ENCODE measurements at places on chromosomes 2 and 18.

- no peak for DNase-seq
Measured at GRCh38 chr2:75396314-75396713, 164.4 kb downstream of the EVA1A start.

DNA sequence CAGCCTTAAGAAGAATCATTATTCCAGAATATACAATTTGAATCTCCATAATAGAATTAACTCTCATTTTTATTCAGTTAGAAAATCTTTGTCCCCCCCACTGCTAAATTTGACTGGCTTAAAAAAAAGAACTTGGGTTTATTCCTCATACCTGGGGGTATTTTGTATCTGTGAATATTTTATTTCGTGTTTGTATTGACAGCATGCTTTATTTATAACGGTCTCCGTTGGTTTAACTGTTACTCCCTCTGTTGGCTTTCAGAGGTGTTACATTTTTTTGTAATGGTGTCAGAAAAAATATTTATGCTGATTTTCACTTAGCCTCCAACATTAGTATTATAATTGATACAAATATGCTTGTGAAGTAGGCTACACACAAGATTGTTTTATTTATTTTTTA is 109.1 kb downstream of the HAUS1 start:
- no peak for DNase-seq

DNA sequence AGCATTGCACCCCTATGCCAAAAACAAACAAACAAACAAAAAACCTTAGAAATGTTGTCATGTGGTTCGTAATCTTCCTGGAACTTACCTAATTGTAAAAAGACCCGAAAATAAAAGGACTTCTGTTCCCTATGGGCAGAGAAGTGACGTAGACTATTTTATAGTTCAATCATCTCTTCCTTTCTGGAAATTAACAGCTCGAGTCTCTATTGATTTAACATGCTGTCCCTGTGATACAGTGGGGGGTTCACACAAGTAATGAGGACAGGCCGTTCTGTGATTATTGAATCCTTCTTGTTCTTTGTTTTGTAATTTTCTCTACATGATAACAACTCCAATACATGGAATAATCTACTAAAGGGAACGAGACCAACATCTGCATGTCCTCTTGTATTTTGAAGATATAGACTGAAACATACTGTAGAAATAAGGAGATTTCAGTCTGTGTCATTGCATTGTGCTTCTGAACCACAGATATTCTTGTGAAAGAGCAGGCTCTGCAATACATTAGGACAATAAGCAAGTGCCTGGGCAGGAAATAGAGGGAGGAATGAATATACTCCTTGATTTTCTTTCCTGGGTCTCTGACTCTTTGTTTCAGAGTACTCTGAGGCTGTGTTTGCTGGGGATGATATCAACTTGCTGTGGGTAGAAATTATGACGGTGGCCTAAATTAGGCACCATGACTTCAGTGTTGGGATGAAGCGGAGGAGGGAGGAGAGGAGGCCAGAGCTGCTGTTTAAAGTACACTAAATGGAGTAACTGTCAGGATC is 65.7 kb upstream of the PPM1B start:
- DNase-seq, result no peak

- no peak for DNase-seq
Measured at GRCh38 chr2:156704617-156705016, 268.4 kb downstream of the GPD2 start.

DNA sequence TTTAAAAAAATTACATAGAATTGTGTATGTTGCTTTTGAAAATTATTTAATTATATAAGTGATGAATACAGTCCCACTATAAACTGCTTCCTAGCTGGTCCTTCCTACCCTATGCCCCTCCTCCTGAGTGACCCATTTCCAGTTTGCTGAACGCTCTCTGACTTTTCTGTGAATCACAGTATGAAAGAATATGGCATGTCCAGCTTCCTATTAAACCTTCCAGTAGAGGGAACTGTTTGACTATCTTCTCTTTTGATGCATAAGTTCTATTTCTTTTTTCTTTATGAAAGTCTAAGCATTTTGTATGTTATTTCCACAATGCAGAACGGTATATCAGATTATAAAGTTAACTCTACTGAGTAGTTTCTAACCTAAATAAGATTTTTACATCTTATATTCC is 41.3 kb downstream of the PSMG2 start:
- DNase-seq, result no peak

GRCh38 chr2:218172845-218173244 is 6.1 kb upstream of the CXCR1 start:
- no peak for DNase-seq

DNA sequence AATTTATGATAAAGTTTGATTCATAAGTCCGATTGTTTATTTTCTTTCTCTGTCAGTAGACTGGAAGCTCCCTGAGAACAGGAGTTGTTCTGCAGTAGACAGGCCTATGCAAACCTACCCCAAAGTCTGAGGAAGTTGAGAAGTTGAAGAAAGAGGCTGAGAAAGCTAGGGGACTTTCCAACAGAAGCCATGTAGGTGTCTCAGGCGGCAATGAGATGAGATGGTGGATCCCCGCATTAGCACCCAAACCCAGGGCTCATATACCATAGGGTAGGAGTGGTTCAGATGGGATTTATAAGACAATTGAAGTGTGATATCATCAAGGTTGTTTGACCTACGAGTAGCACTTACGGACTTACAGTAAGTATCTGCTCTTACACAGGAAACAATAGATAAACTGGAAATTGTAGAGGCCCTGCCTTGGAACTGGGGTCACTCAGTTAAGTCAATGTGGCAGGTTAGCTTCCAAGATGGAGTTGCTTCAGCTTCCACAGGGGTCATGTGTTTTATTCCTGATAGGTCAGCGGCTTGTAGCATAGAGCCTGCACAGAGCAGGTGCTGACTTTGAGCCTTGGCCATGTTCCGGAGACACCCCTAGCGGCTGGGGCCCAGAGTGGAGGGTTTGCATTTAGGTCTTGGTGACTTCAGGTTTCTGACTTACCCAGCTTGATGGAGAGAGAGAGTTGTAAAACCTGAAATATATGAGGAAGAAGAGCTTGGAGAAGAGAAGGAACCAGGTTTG is 2.3 kb upstream of the PSD4 start:
- peak; percentile 41 for DNase-seq

- peak; percentile 92 for DNase-seq
Measured at GRCh38 chr2:217890445-217890844, 112.3 kb downstream of the TNS1 start.

Measured in posterior vena cava (tissue), 2 donors.